ENCODE measurements at places on chromosomes 3 and 15.

- no peak for DNase-seq
Measured at GRCh38 chr3:13417166-13417947, 2.8 kb downstream of the NUP210 start.

DNA sequence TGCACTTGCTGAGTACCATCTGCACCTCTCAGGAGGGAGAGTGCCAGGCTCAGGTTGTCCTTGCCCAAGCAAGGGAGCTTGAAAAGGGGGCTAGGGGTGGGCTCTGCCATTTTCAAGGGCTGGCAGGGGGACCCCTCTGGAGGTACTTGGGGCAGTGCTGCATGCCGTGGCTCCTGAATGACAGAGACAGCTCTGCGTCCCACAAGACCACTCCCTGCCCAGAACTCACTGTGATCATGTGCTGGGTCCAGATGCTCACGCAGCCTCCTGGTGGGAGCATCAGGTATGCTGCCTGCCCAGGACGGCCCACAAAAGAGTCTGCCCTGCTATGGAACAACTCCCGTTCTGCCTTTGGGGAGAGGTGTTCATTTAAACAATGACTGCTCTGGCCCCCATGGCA, 165.2 kb downstream of the GOLGA6L4 start:
- no peak for DNase-seq

GRCh38 chr15:74545776-74546656, 5.0 kb downstream of the ARID3B start:
- peak; percentile 47 for DNase-seq

DNA sequence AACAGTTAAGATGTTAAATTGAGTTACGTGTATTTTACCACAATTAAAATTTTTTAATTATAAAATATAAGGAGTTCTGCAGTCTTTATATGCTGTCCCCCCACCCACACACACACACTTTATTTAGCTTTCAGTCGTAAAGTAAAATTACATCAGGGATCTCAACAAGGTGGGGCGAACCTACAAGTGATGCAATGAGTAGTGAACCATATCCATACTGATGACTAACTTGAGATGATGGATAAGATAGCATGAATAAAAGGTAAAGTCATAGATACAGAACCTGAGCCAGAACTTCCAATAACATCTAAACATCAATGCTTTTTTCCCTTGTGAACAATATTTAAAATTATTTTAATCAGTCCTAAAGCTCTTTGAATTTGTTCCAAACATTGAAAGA, 77.2 kb downstream of the VPS13C start:
- no peak for DNase-seq

DNA sequence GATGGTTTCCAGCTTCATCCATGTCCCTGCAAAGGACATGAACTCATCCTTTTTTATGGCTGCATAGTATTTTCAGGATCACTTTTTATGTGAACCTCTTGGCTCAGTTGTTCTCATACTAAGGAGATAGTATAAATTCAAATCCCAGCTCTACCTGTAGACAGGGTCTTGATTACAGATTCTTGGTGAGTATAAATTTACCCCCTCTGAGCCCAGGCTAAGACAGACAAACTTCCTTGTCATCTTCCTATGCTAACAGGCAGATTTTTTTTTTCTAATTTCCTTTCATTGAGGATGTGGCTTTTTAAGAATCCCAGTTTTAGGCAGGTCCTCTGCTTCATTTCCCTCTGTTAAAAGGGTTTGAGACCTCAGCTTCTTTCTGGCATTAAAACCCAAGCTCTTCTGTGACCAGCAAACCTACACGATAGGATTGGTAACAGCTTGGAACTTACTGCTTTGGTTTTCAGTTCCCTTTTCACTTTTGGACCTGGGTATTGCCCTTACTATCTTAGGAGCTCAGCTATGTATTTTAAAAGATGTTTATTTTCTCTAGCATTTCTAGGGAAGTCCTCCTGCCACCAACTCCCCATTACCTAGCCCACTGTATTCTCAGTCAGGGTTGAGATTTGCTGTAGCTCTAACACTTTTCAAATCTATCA, 72.5 kb downstream of the VPS8 start:
- DNase-seq: no peak

DNA sequence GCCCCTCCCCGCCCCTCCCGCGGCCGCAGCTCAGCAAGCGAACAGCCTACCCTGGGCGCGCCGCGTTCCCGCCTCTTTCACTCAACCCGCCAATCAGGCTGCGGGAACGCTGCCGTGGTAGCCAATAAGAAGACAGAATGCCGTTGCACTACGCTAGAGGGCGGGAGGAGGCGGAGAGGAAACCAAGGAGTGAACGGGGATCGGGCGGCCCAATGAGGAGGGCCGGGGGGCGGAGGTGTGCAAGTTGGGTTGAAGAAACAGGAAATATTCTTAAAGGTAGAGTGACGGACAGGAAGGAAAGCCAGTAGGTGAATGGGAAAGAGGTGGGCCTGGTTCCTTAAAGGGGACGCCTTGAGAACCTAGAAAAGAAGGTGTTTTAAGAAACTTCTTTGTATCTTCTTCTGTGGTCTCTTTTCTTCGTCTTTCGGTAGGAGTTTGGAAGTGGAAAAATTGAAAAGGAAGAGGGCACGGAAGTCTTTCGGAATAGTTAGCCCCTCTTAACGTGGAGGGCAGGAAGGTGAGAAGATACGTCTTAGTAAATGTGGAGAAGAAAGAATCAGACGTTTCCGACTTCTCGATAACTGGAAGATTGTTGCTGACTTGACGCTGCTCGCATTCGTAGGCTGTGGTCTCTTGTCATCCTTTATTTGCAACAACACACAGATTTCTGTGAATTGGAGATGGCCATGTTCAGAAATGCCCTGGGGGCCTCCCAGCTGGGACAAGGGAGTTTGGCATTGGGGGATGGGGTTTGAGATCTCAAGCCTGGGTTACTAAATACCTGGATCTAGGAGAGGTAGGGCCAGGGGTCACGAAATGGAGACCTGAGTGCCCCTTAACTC, 437 bp upstream of the USF3 start:
- DNase-seq: peak; percentile 97

DNA sequence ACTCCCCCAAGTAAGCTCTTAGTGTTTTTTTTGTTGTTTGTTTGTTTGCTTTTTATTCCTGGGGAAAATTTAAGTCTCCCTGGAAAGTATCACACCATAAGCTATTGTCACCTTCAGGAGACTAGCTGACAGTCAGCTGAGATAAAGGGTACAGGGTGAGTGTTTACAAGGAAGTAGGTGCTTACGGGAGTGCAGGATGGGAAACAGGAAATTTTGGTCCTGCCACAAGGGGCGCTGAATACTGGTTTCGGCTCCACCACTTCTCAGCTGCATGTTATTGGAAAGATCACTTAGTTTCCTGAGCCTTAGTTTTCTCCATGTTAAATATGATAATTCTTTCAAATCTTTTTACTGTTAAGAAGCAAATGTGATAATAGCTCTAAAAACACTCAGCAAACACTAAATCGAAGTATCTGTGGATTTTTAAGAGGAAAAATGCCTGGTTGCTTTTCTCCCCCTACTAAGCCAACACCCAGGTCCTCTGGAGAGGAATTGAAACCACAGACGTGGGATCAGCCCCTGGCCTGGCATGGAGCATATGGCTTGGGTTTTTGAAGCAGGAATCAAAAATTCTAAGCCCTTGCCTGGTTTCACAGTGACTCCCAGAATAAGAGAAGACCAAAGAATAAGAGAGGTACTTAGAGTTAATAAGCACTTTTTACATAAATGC, 90.7 kb downstream of the SCN11A start:
- no peak for DNase-seq

GRCh38 chr3:166013073-166013679, 176.0 kb upstream of the BCHE start:
- DNase-seq: no peak

GRCh38 chr3:122263058-122263457, 62.0 kb upstream of the CSTA start:
- DNase-seq: no peak

GRCh38 chr3:136512381-136512780, 239.8 kb downstream of the STAG1 start:
- no peak for DNase-seq

DNA sequence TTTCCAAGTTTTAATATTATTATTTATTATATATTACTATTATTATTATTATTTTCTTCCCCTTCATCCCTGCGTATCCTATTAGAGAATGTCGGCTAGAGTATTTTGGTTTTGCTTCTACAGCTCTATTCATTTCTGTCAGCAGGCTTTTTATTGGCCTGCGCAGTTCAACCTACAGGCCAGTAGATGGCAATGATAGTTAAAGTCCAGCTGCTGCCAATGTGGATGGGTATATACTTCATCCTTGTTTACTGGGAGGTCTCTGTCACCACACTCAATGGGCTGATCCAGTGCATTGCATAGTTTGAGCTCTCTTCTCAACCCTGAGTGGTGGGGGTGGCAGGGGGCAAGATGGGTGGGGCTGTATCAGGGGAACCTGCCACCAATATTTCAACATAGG, 799.8 kb downstream of the NSUN3 start:
- DNase-seq: no peak

DNA sequence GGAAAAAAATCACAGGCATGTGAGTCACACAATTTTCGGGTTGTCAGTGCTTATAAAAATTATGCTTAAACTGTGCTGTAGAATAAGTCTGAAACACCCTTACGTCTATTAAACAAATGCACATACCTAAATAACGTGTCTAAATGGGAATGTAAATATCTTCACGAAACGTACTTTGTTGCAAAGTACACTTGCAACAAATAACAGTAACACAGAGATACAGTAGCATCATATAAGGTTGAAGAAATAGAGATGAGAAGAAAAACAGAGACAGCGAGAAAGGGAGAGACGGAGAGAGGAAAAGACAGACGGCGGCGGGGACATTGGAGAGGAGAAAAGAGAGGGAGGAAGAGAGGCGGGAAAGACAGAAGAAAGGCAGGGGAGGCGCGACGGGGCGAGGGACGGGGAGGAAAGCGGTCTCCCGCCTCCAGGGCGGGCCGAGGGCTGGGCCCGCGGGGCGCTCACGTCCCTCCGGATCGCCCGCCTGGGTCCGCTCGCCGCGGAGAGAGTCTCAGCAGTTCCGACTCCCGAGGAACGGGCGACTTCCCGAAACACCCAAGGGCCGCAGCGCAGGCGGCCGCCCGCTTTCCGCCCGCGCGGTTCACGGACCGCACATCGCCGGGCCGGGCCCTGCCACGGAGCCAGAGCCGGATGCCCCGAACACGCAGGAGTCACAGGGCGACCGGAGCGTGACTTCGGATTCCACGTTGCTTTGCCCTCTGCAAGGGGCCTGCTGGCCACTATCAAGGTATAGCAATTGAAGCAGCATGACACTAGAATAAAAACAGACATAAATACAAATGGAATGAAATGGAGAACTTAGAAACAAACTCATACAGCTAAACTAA, 153.4 kb downstream of the LMLN start:
- no peak for DNase-seq

DNA sequence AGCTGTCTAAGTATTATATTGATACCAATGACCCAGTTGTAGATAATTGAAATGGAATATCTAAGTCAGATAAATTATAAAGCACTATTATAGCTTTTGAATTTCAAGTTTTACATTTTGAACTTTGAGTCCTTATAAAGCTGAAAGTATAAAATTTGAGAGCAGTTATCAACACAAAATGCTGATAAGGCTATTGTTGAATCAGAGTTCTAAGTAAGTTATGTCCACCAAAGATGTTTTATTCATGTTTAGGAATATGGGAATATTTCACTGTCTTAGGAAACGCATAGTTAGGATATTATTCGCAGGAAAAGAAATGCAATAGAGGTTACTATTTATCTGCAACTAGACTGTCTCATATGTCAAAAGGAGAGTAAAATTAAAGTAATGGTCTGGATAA, 29.4 kb downstream of the ZPLD1 start:
- no peak for DNase-seq

DNA sequence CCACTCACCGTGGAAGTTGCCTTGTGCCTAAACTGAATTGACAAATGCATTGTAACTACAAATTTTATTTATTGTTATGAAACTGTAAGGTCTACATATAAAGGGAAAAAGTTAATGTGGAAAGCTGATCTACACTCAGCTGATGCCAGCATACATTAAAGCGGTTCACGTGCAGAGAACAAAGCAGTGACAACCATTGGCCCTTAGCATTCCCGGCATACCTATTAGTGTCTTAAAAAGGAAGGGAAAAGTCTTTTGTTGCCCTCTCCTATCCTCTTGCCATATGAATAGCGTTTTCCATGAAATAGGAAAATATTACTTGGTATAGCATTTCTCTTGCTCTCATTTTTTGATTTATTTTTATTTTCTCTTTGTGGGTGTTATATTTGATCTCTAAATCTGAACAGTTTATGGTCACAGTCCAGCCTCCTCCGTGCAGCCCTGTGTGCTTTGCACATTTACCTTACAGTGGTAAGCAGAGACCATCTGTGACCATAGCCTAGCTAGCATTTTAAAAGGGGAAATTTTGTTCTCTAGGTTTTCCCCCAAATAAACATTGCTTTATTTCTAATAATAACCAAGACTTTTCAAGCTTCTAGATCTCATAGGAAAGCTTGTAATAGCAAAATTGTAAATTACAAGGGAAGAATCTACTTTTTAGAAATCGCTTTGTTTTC, 89.7 kb upstream of the CGNL1 start:
- DNase-seq: no peak

DNA sequence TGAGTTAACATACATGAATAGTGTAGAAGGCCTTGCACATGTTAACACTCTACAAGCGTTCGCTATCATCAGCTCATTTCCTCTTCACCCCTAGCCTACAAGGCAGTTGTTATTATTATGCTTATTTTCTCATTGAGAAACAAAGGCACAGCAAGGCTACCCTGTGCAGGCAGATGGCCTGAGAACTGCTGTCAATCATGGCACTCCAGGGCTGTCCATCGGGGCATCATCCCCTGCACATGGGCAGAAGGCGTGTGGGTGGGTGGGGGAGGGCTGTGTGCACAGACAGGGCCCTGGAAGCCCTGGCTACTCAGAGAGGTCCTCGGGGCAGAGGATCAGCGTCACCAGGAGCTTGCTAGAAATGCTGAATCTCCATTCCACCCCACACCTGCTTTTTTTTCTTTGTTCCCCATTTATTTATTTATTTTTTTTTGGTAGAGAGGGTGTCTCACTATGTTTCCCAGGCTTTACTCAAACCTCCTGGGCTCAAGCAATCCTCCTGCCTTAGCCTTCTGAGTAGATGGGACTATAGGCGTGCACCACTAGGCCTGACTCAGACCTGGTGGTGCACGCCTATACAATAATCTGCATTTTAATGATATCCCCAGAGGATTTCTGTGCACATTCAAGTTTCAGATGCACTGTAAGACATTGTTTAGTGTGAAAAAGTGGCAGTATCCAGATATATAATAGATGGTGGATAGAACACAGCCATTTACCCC, 9.6 kb upstream of the ZXDC start:
- DNase-seq: no peak

- no peak for DNase-seq
Measured at GRCh38 chr3:132626955-132627354, 29.9 kb downstream of the ACKR4 start.

DNA sequence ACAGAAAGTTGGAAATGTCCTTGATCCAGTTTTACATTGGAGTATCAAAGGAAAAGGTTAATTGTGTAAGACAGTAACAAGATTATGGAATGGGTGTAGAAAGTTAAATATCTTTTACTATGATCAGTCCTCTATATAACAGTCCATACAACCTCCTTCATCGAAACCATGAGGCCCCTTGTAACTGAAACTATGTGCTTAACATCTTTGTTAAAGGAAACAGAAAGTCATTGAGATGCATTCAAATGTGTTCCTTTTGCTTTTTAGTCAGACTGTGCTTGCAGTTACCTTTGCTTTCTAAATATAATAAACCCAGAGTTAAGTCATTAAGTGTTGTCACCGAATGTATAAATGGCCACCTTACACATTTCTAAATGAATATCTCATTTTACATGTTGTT, 1298.5 kb downstream of the ROBO2 start:
- DNase-seq: no peak

- no peak for DNase-seq
Measured at GRCh38 chr3:141877911-141878310, 1.5 kb downstream of the ATP1B3 start.

GRCh38 chr3:184760337-184761074, 48.6 kb upstream of the MAGEF1 start:
- DNase-seq: no peak

Data from esophagus squamous epithelium (tissue), 5 donors.